ENCODE measurements at places on chromosomes 1 and 21.

DNA sequence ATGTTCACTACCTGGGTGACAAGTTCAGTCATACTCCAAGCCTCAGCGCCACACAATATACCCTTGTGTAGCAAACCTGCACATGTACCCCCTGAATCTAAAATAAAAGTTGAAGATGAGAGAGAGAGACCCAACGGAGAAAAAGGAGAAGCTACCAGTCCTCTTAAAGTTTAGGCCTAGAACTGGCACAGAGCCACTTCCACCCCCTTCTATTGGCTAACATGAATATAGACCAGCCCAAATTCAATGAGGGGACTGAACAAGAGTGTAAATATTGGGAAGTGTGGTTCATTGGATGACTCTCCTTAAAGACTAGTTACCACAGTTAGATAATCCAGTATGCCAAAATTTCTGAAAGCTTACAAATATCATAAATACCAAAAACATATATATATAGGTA, 139.9 kb upstream of the ATP1B1 start:
- DNase-seq, result no peak

GRCh38 chr1:212355230-212355969, 59.3 kb downstream of the PACC1 start:
- DNase-seq, result no peak

DNA sequence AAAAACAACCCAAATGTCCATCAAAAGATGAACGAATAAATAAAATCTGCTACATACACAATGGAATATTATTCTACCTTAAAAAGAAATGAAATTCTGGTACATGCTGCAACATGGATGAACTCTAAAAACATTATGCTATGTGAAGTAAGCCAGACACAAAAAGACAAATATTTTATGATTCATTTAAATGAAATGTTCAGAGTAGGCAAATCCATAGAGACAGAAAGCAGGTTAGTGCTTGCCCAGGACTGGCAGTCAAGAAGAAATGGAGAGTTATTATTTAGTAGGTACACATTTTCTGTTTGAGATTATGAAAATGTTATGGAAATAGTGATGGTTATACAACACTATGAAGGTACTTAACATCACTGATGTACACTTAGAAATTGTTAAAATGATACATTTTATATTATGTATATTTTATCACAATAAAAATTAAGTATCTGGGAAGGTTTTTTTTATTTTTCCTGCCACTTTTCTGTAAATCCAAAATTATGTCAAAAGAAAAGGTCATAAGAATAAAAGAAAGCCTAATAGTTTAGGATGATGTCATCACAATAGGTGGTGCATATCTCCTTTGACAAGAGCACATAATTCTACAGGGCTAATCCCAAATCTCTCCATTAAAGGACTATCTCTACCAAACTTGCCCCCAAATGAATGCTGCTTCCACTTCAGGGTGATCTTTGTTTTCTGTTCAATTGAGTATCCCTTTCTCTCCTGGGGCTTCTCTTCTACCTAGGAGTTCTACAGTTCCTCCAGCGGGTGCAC, 40.2 kb upstream of the FCER1A start:
- DNase-seq, result no peak

DNA sequence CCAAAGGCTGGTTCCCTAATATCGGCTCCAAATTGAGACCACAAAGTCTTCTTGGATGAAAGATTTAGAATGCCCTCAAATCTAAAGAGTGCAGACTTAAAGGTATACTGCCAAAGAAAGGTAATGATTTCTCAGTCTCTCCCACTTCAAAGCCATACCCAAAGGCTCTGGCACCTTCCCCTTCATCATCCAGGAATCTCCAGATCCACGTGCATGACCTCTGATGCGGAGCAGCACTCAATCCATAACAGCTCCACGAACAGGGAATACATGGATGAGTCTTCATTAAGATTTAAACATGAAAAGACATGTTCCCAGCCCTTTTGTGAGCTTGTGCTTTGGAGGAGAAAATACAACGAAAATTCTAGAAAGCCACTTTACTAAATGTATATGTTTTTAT, 453.9 kb downstream of the DSCAM start:
- DNase-seq, result no peak

DNA sequence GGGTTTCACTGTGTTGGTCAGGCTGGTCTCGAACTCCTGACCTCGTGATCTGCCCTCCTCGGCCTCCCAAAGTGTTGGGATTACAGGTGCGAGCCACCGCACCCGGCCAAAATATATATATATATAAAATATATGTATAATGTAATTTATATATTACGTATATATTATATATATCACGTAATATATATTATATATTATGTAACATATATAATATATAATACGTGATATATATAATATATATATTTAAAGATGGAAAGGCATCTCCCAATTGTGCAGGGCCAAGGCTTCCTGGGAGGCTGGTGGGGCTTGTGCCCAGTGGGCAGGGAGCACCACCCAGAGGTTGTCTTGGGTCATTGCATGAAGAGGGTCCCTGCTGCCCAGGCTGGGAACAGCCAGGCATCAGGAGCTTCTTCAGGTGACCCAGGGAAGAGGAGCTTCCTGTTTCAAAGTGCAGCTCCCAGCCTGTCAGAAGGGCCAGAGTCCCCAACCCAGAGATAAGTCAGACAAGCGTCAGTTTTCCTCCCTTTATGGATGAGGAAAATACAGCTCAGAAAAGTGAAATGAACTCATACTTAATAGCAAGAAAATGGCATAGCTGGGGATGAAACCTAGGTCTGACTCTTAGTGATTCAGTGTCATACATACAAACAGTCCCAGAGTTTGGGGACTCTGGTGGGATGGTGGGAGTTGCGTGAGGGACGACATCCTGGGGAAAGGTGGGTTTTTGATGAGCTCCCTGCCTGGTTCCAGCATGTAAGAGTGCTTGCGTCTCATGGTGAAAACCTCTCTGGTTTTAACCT, 12.0 kb downstream of the UBE2Q1 start:
- peak; percentile 17 for DNase-seq

- no peak for DNase-seq
Measured at GRCh38 chr1:53410100-53410541, 49.1 kb upstream of the DMRTB1 start.

GRCh38 chr1:203091199-203091477, 5.3 kb upstream of the MYOG start:
- DNase-seq, result no peak

DNA sequence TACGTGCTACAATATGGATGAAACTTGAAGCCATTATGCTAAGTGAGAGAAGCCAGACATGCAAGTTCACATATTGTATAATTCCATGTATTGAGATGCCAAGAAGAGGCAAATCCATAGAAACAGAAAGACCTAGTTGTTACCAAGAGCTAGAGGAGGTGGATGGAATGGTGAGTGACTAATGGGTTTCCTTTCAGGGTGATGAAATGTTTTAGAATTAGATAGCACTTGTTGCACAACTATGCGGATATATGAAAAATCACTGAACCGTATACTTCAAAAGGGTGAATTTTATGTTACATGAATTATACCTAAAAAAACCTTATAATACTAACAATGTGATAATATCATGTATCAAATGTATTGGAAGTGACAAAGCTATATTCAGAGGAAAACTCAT, 18.1 kb downstream of the EPHA10 start:
- no peak for DNase-seq

DNA sequence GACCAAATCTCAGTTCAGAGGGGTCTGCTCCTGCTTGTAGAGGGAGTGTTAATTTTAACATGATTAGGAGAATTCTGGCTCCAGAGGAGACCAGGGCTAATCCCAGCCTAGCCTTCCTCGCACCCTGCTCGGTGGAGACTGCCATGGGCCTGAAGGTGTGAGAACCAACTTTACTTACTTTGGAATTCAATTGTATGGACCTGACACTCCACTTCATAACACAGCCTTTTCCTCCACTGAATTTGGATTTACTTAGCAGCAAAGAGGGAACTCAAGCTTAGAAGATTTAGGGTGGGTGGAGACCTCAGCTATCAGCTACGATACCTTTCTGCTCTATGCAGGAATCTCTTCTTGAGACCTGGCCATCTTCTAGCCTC, 11.5 kb downstream of the PLXNA2 start:
- DNase-seq, result no peak

GRCh38 chr1:36157115-36157903, 1.3 kb downstream of the MAP7D1 start:
- DNase-seq, result no peak

- DNase-seq, result no peak
Measured at GRCh38 chr1:13487143-13487868, 26.5 kb downstream of the LRRC38 start.

DNA sequence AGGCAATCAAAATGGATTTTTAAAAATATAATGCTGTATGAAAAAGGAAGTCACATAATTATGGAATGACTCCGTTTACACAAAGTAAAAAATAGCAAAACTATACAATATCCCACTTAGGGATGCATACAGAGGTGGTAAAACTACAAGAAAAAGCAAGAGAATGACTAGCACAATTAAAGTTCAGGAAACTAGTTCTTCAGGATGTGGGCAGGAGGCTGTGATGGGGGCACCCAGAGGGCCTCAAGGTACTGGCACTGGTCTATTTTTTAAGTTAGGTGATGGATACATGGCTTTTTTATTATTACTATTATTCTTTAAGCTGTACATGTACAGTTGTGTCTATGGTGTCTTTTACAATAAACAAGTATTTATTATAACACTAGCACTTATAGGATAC, 1.4 kb upstream of the ZC3H12A start:
- DNase-seq, result no peak

- DNase-seq, result no peak
Measured at GRCh38 chr1:160096274-160097116, 1.9 kb downstream of the IGSF8 start.

- DNase-seq, result peak; percentile 20
Measured at GRCh38 chr1:182595641-182596240, 6.7 kb upstream of the RNASEL start.

DNA sequence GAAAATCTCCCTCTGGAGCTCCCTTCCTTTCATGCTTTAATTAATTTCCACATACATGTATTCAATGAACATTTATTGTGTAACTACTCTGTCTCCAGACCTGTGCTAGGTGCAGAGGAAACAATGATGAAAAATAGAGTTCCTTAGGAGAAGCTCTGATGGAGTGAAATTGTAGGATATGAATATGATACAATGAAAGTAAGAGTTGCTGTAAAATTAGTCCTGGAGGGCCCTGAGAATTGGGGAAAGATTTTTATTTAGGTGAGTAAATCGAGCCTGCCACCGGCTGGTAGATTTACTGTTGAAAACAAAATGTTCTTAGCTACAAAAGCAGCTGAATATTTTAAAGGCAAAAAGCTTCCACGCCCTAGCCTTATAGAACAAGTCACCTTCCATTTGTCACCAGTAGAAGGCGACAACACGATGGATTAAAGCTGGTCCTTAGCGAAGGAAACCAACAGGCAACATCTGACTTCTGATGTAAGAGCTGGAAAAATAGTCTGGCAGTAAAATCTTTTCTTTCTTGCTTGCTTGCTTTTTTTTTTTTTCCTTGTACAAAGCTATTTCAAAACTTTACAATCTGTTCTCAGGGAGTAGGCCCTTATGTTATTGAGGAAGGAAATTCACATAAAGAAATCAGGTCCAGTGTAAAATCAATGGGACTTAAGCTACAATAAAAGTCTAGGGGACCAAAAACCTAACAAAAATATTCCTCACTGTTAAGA, 82.0 kb upstream of the ROR1 start:
- peak; percentile 64 for DNase-seq

DNA sequence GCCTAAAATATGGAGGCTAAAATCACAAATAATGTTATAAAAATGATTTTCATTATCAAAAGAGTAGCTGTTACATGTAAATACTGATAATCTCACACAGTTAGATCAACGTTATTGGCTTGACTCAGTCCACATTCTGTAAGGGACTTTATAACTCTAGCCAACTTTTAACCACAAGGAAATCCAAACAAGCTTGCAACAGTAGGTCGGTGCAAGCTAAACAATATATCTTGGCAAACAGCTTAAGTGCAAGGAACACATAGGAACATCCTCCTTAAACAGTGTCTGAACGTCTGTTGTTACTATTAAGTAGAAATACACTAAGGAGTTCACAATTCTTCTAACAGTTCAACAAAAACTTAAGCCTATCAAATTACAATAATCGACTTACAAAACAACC, 126.7 kb downstream of the EIF4G3 start:
- no peak for DNase-seq

- no peak for DNase-seq
Measured at GRCh38 chr1:20530901-20531300, 21.5 kb upstream of the FAM43B start.

DNA sequence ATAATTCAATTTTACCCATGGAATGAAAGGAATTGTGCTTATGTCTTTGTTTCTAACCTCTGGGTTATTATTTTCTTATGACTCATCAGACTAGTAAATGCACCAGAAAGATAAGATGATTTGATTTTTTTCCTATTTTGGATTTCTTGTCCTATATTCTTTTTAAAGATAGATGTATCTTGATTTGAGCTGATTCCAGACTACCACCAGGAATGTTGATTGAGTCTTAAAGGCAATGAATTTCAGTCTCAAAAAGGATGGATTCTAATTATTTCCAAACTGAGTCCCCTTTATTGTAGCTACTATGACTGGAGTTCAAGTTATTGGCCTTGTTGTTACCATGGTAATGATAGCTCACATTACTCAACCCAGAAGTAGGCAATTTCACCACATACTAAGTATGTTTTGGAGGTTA, 95.8 kb upstream of the RGS4 start:
- no peak for DNase-seq

DNA sequence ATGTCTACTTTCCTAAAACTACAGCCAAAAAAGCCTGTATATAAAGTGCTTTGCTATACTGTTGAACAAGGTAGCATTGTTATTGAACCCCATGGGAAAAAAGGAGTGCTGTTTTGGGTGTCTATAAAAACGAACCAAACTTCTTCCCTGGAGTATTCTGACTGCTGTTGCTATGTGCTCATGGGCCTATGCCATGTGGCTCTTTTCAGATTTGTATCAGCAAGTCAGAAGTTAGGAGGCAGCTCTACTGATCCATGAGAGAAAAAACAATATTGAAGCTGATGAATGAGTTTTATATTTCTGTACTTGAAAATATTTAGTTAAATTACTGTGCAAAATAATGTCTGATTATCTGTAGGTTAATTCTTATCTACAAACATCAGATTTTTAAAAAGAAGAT, 66.5 kb downstream of the ADGRL2 start:
- DNase-seq, result no peak

GRCh38 chr1:183069562-183070216, 46.5 kb downstream of the LAMC1 start:
- DNase-seq, result no peak

- DNase-seq, result no peak
Measured at GRCh38 chr1:37176269-37176668, 142.0 kb upstream of the GRIK3 start.

- DNase-seq, result no peak
Measured at GRCh38 chr1:1020000-1020404, at the start of gene AGRN. Gene AGRN (plus strand): TSS chr1:1020120. CDS start chr1:1020173, 53 bp downstream.

DNA sequence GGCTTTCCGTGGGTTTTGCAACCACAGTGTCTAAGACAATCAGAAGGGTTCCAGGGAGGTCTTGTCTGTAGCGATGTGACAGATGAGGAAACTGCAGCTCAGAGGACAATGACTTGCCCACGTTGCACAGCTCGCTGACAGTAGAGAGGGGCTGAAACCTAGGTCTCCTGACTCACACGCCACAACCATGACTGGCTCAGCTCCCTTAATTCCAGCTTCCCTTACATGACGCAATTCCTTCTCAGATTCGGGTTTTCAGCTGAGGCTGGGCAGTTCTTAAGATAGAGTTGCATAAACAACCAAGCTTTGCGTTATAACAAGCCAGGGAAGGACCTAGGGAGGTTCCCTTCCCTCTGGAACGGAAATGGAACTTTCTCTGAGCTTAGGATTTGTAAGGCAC, 36.3 kb downstream of the DHCR24 start:
- no peak for DNase-seq

- no peak for DNase-seq
Measured at GRCh38 chr1:234870020-234870981, 258.3 kb downstream of the TOMM20 start.

- DNase-seq, result no peak
Measured at GRCh38 chr1:5911871-5912271, 80.4 kb downstream of the NPHP4 start.

All from NCI-H1105 (cell line).